DMS79 treated with DMSO at 0.1 percent for 48 hours (cell line): ENCODE measurements at places on chromosomes 3 and 15.

DNA sequence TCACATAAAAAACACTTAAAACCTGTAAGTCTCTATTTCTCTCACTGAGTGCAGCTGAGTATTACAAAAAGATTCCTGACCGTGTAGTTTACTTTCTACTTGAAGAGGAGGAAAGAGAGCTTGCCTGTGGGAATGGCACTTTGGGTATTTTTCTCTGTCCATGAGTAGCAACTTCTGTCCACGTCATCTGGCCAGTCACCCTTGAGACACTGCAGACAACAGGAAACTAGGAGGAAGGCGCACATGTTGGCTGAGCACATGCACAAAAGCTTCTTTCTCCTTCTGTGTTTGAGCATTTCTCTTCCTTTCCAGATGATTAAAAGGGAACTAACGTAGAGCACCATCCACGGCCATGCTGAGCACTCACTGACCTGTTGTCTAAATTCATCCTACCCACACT, 19.7 kb downstream of the STARD5 start:
- DNase-seq: no peak

- no peak for DNase-seq
Observed at GRCh38 chr15:35626571-35627318, 80.8 kb upstream of the DPH6 start.

DNA sequence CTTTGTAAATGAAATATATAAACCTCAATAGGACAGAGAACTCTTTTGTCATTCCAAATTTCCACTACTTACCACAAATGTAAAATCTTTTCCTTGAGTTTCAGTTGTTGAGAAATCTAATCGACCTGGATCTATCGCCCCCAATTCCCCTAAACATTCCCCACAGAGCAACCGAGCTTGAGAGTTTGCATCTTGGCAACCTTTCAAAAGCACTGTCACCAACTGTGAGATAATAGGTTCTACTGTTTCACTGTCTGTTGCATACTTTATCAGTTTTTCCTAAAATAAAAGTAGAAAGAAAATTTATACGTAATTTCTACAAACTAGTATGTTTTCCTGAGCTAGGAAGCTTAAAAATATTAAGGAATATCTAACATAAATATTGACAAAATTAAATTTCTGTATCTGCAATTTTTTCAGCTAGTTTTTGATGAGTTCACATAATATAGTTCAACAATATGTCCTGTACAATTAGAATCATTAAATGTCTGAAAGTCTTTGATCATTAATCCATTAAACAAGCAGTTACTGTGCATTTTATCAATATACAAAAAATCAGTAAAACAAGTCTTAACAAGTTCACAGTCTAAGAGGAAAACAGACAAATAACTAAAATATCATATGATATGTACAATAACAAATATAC, 54.5 kb downstream of the ATR start:
- DNase-seq: no peak

DNA sequence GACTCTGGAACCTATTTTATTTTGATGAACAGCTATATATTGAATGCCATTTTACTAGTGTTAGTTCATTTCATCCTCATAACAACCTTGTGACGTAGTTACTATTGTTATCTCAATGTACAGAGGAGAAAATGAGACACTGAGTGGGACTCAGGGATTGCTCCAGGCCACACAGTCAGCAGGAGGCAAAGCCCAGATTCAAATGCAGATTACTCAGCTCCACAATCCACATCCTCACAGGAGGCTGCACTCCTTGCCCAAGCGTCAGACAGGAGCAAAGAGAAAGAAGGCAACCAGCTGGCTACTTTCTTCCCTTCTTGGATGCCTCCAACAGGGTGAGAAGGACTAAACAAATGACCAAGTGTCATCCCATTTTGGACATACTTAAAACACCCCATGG, 92.0 kb upstream of the CCDC54 start:
- DNase-seq: no peak

GRCh38 chr3:187025656-187026316, 95.5 kb downstream of the ST6GAL1 start:
- no peak for DNase-seq

GRCh38 chr15:45064386-45064785, 41.4 kb downstream of the SORD start:
- no peak for DNase-seq

- DNase-seq: no peak
Observed at GRCh38 chr15:48654801-48655200, 9.3 kb upstream of the FBN1 start.

DNA sequence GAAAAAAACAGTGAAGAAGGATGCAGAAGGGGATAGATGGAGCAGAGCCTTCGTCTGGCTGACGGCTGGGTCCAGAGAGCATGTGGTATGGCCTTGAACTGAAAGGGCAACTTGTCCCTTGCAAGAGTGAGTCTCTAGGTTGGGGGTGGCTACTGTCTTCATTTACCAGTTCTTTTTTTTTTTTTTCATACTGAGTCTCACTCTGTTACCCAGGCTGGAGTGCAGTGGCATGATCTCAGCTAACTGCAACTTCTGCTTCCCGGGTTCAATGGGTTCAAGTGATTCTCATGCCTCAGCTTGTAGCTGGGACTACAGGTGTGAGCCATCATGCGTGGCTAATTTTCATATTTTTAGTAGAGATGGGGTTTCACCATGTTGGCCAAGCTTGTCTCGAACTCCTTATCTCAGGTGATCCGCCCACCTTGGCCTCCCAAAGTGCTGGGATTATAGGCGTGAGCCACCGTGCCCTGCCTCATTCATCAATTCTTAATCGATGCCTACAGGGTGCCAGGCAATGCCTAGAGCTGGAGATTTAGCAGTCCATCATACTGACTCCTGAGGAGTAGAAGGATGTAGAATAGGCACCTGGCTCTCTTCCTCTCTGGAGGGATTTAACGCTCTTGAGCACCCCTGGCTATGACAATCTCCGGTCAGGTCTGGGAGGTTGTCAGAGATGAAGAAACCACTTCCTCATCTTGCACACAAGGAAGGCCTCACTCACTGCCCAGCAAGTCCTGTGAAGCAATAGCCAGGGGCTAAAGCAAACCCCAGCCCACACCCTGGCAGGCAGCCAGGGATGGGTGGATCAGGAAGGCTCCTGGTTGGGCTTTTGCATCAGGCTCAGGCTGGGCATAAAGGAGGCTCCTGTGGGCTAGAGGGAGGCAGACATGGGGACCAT, at the start of gene CAMP:
Gene CAMP, plus strand, starts transcription at position 880 of the 898 bp plus-strand sequence. Its CDS starts 17 bp downstream, at position 897.
- peak; percentile 68 for DNase-seq

DNA sequence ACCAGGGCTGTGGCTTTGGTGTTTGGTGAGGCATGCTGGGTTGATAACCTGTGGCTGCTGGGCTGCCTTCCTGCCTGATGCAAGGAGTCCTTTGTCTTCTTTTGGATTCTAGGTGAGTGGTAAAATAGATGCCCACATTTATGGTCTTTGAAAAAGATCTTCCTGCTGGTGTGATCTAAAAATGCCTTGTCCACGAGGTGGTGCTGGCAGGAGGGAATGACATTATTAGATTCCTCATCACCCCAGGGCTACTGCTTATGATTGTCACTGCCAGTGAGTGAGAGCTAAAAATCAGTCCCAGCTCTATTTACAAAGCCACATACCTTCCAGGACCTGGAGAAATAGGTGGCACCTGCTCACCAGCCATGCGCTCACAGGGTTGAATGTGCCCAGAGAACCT, 355.5 kb upstream of the ROPN1 start:
- no peak for DNase-seq

DNA sequence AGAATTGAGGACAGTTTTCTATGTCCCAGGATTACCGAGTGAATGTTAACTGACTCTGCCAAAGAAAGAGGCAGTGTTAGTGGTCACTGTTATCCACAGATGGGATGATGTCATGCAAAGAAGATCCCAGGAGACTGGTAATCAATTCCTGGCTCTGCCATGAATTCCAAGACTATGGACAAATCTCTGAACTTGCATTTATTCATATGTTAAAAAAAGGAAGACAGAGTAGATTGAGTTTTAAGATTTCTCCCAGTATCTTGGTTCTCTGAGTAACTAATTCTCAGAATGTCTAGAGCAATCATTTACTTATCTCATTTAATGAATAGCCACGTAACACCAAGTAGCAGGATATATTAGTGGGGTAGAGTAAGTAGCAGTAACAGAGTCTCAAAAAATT, 11.5 kb upstream of the MAP3K13 start:
- DNase-seq: no peak
